Glutamatergic neuron (in vitro differentiated cells): ENCODE measurements at places on chromosomes 4 and X. TPM values are rescaled to one million over a fixed set of nuclear protein-coding genes. Genes with fewer than 3 reads are reported as not detected.
A peak's percentile ranks its signal among the peaks of the same experiment; 100 is the strongest.

GRCh38 chr4:39562792-39563191, 35.6 kb upstream of the UGDH start:
- DNase-seq = no peak

DNA sequence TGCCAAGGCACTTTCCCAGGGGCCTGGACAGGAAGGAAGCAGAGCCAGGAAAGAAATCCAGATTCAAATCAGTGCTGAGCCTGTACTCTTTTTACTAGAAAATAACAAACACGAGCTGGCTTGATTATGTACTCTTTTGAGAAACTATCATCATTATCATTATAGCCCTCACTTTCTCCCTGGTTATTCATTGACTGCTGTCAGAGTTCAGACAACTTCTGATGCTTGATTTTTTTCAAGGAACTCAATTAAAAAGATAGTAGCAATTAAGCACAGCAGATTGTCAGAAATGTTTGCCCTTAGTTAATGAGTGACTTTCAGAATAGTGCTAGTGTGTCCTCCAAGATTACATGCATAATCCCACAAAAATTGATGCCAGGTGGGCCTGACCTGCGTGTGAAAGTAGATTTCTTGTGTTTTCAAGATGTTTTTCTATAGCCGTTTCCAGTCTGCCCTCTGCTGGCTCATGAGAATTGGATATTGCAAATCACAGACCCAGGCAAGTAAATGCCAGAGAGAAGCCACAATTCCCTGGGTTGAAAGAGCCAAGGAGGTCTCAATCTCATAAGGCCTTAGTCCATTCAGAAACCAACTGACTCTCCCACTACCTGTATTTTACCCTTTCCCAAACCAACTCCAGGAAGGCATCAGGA, 14.3 kb upstream of the PNPLA4 start:
- DNase-seq = no peak

GRCh38 chr4:146255874-146256273, 41.5 kb downstream of the REELD1 start:
- no peak for DNase-seq

DNA sequence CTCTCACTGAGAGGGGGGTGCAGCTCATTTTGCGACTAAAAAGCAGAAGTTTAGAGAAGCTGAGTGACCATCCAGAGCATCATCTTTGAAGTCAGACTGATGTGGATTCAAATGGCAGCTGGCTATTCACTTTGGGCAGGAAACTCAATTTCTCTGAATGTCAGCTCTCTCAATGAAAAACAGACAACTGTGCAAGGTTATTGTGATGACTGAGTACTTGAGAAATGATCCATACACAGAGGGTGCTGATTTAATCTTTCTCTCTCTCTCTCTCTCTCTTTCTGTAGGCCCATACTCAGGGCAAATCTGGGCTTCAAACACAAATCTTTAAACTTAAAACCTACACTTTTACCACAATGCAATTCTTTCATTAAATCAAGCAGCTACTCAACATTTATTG, 185.8 kb upstream of the SLIT2 start:
- no peak for DNase-seq

- DNase-seq = peak; percentile 38
Measured at GRCh38 chrX:15564981-15565579, 35.7 kb downstream of the ACE2 start.

- DNase-seq = no peak
Measured at GRCh38 chr4:86443495-86443894, 83.6 kb upstream of the MAPK10 start.

DNA sequence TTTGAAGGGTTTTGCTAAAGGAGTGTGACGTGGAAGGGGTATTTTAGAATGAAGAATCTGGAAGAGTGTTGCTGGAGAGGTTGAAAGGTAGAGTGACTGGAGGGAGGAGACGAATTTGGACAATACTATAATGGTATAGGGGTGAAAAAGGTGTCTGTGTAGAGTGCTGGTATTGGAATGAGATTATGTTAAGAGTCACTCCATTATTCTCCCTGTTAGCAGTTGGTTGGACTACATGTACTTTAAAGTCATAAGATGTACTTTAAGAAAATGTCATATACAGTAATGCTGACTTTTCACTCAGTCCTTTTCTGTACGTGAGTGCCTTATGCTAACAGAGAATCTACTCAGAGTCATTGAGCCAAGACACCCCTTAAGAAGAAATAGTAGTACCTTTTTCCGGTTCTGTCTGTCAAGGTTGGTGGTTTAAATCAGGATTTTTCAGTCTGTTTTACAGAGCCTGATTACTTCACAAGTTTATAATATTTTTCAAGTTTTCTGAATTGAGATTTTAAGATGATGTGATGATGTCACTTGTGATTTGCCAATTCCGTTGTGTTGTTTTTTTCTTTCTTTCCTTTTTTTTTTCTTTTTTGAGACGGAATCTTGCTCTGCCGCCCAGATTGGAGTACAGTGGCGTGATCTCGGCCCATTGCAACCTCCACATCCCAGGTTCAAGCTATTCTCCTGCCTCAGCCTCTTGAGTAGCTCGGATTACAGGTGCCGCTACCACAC, 56.6 kb downstream of the WWC2 start:
- no peak for DNase-seq

GRCh38 chr4:157035471-157035870, 40.5 kb upstream of the GLRB start:
- DNase-seq = no peak

DNA sequence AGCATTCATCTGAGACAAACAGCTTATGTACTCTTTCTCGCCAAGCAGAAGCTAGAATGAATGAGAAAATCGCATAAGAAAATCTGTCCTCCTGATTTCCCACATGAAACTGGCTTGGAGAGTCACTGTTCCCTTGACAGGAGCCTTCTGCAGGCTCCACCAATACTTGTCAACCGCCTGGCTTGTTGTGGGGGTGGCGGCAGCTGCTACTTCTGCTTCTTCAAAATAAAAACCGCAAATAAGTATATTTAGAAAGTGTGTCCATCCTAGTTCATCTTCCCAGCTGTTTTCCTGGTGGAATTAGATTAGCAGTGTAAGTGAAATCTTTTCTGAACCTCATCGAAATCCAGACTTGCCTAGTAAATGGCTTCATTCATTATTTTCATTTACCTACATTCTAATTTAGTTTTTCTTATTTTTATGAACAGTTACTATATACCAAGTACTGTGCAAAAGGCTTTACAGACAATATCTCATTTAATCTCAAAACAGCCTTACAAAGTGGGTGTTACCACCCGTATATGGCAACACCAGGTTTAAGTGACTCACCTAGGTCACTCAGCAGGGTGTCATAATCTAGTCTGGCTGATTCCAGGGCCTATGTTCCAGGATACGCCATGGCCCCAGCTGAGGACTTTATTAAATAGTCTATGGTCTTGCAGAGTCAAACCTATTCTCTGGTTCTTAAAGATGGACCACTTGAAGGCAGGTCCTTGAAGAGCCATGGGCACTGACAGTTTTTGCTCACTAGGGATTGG, 104.6 kb upstream of the IGFBP7 start:
- no peak for DNase-seq

DNA sequence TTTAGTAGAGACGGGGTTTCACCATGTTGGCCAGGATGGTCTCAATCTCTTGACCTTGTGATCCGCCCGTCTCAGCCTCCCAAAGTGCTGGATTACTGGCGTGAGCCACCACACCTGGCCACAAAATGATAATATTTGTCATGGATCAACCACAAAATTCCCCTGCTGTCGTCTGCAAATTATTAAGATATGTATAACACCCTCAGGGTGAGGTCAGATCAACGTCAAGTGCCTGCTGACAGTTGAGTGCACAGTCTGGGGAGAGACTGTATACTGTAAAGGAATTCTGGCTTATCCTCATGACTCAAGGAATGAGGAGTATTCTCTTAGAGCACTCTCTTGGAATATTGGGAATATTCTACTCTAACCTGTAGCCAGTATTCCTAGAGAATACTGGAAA, 11.2 kb downstream of the EPGN start:
- no peak for DNase-seq

GRCh38 chr4:101089168-101089567, 258.2 kb downstream of the PPP3CA start:
- no peak for DNase-seq

DNA sequence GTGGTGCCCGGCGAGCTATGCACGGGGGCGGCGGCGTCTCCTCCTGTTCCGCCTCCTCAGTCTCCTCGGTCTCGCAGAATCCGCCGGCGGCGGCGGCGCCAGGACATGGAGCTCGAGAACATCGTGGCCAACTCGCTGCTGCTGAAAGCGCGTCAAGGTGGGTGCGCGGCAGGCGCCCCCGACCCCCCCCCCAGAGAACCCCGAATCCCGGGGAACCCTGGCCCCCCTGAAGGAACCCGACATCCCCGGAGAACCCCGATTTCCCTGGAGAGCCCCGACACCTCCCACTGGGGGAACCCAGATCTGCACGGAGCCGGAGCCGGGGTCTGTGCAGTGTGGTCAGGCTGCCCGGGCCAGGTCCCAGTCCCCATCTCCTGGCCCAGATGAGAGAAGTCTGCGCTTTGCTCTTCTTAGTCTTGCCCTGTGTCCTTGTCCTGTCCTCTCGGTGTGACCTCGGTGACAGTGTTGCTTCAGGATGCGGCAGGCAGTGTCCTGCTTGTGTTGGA, 648 bp downstream of the GRK4 start:
- DNase-seq = no peak

DNA sequence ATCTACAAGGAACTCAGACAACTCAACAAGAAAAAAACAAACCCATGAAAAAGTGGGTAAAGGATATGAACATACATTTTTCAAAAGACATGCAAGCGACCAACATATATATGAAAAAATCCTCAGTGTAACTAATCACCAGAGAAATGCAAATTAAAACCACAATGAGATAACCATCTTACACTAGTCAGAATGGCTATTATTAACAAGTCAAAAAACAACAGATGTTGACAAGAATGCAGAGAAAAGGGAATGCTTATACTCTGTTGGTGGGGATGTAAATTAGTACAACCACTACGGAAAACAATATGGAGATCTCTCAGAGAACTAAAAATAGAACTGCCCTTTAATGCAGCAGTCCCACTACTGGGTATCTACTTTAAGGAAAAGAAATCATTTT, 12.1 kb downstream of the NIPAL1 start:
- no peak for DNase-seq

DNA sequence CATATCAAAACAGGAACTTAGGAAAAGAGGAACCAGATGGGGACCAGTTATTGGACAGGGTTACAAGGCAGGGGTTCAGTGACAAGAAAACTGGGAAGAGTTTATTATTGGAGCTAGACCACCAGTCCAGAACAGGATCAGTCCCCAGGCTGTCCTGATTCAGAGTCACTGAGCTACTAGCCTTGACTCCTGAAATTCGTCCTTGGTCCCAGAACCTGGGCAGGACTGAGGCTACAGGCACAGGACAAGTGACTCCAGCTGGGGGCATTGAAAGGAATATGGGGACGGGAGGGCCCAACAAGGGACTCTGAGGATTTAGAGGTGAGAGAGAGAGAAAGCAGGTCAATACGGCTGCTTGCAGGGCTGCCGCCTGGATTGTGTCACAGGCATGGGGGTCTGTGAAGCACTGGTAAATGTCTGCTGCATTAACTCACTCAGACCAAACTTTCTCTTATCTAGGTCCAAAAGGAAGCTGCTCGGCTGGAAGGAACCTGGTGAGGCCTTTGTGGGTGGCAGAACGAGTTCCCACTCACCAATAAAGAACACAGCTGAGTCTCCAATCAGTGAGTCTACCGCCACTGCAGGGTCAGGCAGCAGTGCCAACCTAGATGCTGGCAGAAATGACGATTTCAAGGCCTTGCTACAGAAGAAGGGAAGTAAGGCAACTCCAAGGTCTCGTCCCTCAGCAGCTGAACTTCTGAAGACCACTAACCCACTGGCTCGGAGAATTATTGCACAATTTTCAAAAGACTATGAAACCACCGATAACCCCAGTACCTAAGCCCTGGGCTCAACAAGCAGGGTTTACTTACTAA, 11.3 kb upstream of the RTL5 start:
- DNase-seq = no peak

GRCh38 chr4:88006956-88007303, 505 bp upstream of the PKD2 start:
- DNase-seq = no peak

- DNase-seq = peak; percentile 85
Measured at GRCh38 chrX:154136627-154137161, 7.3 kb upstream of the OPN1LW start.

GRCh38 chrX:68354879-68355628, 78.2 kb downstream of the OPHN1 start:
- DNase-seq = no peak

DNA sequence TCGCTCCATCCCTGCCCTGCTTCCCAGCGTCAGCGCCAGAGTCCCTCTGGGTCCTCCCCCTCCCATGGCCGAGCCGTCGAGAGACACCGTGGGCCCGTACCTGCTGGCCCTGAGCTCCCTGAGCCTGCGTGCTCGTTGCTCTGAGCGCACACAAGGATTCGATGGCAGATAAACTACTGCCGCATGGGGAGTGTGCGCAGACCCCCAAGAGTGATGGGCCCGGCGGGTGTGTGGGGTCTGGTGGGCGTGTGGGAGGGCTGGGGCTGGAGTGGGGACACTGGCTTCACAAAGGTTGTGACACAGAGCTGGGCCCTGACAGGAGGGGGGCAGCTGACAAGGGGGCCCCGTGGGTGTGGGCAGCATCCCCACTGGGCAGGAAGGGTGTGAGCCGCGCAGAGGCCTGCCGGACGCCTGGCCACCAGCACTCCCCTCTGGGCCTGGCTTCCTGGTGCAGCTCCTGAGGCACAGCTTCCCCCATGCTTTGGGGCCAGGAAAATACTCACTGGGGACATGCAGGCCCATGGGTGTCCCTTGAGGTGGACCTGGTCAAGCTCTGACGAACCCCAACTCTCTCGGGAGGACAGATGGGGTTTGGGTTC, 4.8 kb upstream of the RGS12 start:
- no peak for DNase-seq

DNA sequence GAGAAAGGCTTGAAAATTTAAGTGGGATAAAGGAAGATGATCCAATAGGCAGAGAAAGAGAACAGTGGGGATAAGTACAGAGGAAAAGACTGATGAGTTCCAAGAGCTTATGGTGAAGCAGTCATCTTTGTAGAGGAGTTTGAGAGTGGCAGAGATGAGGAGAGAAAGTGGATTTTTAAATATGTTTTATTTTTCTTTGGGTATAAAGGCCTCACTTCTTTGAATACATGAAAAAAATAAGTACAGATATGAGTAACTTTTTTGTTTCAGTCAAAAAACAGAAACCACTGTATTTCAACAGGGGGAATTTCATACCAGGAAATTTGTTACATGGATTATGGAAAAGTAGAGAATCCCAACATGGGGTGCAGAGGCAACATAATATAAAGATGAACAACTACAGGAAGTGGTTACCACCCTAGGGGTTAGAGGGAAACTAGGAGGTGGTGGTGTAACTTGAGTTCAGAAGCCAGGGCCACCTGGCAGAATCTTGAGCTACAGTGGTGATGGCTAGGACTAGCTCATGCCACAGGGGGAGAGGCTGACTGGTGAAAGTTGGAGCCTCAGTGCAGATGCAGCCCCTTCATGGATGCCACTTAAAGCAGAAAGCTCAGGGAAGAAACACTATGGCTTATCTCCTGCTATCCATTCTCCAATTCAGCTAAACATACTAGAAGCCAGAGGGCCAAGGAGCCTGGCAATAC, 3.4 kb upstream of the CYBB start:
- DNase-seq = no peak

The SLC10A4 gene
- total RNA-seq = 7.1 TPM

The C4orf17 gene
- total RNA-seq = not detected

The PARM1 gene
- 94.3 TPM for total RNA-seq

The SLC16A2 gene
- total RNA-seq = 28.7 TPM

The CT47B1 gene
- total RNA-seq = not detected

The TAF7L gene
- total RNA-seq = 0.25 TPM
